ENCODE measurements at places on chromosomes 16 and 17. TPM values are rescaled to one million over a fixed set of nuclear protein-coding genes. Genes with fewer than 3 reads are reported as not detected.

Gene KRT17
- total RNA-seq = 1.9 TPM

Gene RCVRN
- total RNA-seq = not detected

- DNase-seq = no peak
Observed at GRCh38 chr17:74864297-74864865, 4.7 kb upstream of the GRIN2C start.

Gene APOH
- 1.2 TPM for total RNA-seq

- no peak for DNase-seq
Observed at GRCh38 chr16:81437865-81438264, 6.7 kb upstream of the CMIP start.

GRCh38 chr17:78322858-78323455, 36.9 kb downstream of the SOCS3 start:
- DNase-seq = no peak

DNA sequence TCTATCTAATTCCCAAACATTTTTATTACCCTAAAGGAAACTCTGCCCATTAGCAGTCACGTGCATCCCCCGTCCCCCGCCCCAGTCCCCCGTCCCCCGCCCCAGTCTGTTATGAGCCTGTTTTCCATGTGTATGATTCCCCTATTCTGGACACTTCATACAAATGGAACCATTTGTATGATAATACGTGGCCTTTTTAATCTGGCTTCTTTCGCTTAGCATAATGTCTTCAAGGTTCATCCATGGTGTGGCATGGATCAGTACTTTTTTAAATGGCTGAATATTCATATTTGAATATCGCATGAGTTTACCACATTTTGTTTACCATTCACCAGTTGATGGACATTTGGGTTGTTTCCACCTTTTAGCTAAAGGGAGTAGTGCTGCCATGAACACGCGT, 49.5 kb downstream of the DNAH2 start:
- no peak for DNase-seq
